Endothelial cell of umbilical vein (primary cell): ENCODE measurements at places on chromosomes 5 and 9. TPM values are rescaled to one million over a fixed set of nuclear protein-coding genes. Genes with fewer than 3 reads are reported as not detected.

The PCDH1 gene
- total RNA-seq, result 136 and 170 TPM in 2 replicates

The FSTL4 gene
- total RNA-seq, result 0.07 TPM in 1 of 2 replicates, not detected in the other

The NEUROG1 gene
- total RNA-seq, result not detected in 2 replicates

The TAF11L10 gene
- not detected in 2 replicates for total RNA-seq

The SEMA5A gene
- 0.04 TPM in 1 of 2 replicates, not detected in the other for total RNA-seq

The LHX6 gene
- total RNA-seq, result 9.4 and 18.4 TPM in 2 replicates

The CBY3 gene
- not detected in 2 replicates for total RNA-seq

The CNTFR gene
- not detected in 2 replicates for total RNA-seq
